Pulmonary artery endothelial cell (primary cell): ENCODE measurements at places on chromosomes 12 and 14. TPM values are rescaled to one million over a fixed set of nuclear protein-coding genes. Genes with fewer than 3 reads are reported as not detected.

- peak; percentile 13 for DNase-seq
Measured at GRCh38 chr14:23237772-23238594, at the start of gene RNF212B. TSS of gene RNF212B (plus strand) at chr14:23237936. CDS start at chr14:23240346, 2,410 bp downstream.

DNA sequence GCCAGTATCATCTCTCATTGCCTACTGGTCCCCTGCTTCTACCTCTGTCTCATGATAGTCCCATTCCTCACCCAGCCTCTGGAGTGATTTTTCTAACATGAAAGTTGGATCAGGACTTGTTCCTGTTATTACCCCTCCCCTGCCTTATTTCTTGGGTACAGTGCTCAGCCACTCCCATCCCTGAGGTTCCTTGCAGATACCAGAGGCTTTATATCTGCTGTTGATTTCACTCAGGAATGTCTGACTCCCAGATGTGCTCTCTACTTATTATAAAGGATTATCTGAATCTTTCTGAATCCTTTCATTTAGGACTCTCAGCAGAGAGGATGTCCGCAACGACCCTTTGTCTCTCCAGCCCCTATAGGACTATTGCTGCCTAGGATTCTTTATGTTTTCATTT, 111.2 kb downstream of the LRRK2 start:
- DNase-seq: no peak

- DNase-seq: peak; percentile 83
Measured at GRCh38 chr12:122423258-122424165, 1.0 kb upstream of the CLIP1 start.

DNA sequence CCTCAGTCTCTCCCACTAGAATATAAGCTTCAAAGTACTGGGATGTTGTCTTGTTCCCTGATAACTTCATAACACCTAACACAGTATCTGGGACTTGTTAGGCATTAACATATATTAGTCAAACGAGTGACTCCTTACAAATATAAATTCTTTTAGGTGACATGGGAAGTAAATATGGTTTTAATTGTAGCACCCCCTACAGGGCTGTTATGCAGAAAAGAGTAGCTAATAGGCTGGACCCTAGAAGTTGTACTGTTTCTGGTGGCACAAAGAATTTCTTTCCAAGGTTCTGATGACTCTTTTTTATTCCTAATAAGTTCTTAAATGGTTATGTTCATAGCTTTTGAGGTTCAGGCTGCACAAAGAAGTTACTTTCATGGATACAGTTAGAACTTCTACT, 29.8 kb downstream of the GPATCH2L start:
- no peak for DNase-seq

- no peak for DNase-seq
Measured at GRCh38 chr14:26851793-26852192, 254.0 kb upstream of the NOVA1 start.

DNA sequence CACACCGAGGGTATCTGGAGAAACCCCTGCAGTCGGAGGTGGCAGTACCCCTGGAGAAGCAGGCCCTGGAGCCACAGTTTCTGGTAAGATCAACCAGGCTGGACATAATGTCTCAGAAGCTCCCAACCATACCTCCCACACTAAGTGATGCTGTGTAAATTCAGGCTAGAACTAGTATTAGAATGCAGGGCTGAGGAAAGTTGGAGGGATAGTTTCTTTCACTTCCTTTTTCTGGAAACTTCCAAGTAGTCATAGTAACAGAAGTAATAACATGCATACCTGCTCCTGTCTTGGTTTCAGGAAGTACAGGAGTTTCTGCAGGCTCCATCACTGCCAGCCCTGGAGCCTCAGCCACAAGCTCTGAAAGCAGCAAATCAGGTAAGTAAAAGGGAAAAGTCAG, 228.1 kb upstream of the CNTN1 start:
- no peak for DNase-seq

Gene KRT83
- not detected in 2 replicates for total RNA-seq

Gene IL23A
- 0.13 TPM in 1 of 2 replicates, not detected in the other for total RNA-seq

Gene NOVA1
- total RNA-seq: 2.1 and 2.9 TPM in 2 replicates
